ENCODE measurements at places on chromosomes 7 and 10.

- DNase-seq = no peak
Observed at GRCh38 chr7:88661921-88662320, 97.6 kb upstream of the ZNF804B start.

GRCh38 chr10:71397296-71398212, 834 bp downstream of the CDH23 start:
- no peak for DNase-seq

- DNase-seq = no peak
Observed at GRCh38 chr7:16144361-16144760, 277.0 kb downstream of the CRPPA start.

- DNase-seq = no peak
Observed at GRCh38 chr10:10878963-10879362, 138.7 kb upstream of the CELF2 start.

DNA sequence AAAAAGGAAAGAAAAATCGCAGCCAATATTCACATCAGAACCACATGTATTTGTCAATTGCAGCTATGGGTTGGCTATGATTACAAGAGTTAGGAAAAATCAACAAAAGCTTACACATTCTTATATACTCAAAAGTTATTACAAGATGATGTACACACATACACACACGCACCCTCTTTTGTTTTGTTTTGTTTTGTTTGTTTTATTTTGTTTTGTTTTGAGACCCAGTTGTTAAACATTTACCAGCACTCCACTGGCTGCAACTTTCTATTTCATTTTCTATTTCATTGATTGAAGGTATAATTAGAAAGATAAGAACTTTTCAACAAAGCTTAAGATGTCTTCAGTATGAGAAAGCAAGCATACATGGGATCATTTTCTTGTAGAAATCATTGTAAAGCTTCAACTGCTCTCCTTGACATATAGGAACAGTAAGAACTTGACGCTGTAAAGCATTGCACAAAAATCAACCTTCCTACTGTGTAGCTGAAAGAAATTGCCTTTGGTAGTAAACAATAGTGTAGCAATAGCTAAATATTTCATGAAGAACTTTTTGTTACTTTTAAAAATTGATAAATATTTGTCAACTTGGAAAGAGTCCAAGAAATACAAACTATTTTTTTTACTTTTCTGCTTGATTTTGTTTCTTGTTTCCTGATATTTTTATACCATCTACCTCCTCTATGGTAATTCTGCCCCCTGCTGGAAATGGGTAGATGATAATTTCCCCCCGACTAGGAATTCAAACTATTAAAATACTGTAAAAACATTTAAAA, 205.9 kb downstream of the MBL2 start:
- DNase-seq = no peak

DNA sequence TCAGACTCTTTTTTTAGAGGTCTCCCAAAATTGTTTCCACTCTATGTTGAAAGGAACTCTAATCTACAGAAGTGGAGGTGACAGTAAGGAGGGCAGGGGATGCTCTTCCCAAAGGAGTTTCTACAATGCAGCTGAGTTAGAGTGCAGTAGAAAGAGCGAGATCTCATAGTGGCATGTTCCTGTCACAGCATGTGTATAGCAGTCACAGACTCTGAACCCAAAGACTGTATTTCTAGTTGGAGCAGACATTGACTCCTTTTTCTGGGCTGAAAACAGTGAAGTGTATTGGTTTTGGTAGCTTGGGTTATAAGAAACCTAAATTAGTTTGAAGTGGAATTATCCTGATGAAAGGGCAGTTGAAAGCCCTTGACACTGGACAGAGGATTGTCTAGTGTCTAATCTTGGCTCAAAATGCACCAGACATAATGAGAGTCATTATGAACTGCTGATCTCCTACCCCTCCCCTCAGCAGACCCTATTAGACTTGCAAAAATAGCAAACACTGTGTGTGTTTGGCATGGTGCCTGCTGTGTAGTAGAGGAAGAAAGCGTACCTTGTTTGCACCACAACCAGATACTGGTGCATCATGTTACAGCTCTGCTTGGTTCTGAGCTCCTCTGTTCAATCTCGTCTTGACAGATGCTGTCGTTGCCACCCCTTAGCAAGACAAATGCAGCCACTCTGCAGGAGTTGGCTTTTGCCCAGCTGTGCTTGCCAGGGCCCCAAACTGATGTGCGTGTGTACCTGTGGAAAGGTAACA, 336.0 kb downstream of the AUTS2 start:
- no peak for DNase-seq

DNA sequence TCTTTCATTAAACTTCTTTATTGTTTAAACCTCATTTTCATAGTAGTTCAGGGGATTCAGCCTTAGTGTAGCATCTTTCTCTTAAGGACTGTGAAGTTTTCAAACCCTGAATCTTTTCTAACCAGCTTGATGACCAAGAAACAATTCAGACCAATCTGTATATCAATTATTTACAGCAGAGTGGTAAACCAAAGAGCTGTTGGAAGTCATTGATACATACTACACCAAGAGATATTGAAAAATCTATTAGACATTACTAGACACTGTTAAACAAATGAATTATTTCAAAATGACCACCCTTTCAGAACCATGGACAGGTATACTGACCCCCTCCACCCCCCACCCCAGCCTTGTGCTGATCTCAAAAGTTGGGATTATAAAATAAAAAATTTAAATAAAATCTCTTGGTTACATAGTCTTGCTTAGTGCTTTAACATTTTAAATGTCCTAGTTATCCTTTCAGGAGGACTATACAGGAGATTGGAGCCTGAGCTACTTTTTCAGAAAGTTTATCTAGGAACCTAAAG, 143.9 kb upstream of the LSM8 start:
- no peak for DNase-seq

- no peak for DNase-seq
Observed at GRCh38 chr10:36493516-36493880, 631.9 kb upstream of the ANKRD30A start.

DNA sequence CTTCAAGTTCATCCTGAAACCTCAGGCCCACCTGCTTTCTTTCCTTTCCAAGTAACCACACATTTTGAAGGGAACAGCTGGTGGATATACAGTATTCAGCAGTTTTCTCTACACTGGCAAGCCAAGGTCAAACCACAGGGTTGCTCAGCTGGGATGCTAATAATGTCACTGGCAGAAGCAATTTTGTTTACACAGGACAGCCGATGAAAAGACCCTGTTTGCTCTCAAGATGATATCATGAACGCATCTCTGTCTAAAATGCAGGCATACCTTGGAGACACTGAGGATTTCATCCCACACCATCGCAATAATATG, 186.2 kb downstream of the USP6NL start:
- DNase-seq = no peak

GRCh38 chr10:22803261-22803885, 89.0 kb upstream of the PIP4K2A start:
- DNase-seq = no peak

GRCh38 chr10:24488631-24489030, 235.1 kb downstream of the ARHGAP21 start:
- no peak for DNase-seq

DNA sequence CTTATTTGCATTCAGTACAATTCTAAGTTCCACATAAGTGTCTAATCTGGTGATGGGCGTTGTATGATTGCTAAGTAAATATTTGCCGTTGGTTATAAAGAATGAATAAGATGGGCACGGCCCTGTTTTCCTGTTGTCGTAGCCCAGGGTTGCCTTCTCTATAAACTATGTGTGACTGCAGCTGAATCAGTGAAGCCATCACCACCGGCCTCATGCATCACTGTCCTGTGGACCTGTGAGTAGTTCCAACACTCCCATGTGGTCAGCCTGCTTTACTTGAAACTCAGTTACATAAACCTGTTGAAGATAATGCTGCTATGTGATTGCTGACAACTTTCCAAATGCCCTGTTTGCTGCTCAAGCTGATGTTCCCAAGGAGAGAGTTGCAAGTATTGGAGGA, 21.6 kb upstream of the KLF6 start:
- no peak for DNase-seq

- DNase-seq = no peak
Observed at GRCh38 chr7:122626785-122627184, 72.1 kb downstream of the RNF133 start.

- no peak for DNase-seq
Observed at GRCh38 chr7:89200758-89201157, 405.2 kb upstream of the TEX47 start.

GRCh38 chr7:156667110-156667426, 26.5 kb downstream of the RNF32 start:
- DNase-seq = no peak

- no peak for DNase-seq
Observed at GRCh38 chr10:13335881-13336280, 12.2 kb downstream of the SEPHS1 start.

- DNase-seq = no peak
Observed at GRCh38 chr10:5810225-5810624, 3.0 kb downstream of the GDI2 start.

DNA sequence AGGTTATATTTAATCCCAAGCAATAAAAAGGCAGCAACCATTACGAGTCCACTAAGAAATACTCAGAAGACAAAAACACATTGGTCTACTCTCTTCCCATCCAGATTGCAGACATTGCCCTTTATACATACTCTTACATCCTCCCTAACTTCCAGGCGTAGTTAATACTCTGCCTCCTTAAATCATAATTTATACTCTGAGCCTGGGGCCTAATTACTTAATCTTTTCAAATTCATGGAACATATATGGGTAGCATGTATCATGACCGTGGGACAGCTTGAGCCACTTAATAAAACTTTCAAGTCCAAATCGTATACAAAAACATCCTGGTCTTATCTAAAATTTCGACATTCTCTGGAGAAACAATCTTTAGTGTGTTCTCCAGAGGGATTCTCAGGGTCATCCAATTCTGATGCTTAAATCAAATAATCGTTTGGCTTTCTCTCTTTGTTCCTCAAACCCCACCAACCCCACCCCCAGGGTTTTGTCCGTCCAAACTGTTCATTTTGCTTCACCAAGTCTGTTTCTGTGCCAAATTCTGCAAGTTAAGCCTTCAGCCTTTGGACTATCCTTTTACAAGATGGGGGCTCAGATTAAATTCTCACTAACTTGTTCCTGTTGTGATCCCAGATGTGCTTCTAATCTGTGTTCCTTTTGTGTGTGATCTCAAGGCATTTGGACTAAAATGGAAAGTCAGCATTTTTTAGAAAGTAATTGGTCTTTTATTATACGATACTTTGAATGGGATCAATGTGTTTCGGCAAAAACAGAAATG, 86.4 kb downstream of the ADAM12 start:
- DNase-seq = no peak

DNA sequence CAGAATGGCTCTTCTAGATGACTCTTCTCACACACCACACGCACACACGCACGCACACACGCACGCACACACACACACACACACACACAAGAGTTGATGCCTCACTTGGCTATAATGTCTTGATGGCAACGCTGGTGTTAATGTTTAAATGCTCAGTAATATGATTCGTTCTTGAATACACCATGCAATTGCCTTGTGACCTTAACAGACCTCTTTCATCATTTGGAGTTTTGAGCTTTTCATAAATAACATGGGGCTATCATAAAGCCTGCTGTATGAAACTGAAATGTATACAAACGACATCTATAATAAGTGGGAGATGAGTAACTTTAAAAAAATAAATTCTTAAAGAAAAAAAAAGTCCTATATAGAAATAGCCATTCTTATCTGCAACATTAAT, 8.2 kb downstream of the JCAD start:
- DNase-seq = no peak

DNA sequence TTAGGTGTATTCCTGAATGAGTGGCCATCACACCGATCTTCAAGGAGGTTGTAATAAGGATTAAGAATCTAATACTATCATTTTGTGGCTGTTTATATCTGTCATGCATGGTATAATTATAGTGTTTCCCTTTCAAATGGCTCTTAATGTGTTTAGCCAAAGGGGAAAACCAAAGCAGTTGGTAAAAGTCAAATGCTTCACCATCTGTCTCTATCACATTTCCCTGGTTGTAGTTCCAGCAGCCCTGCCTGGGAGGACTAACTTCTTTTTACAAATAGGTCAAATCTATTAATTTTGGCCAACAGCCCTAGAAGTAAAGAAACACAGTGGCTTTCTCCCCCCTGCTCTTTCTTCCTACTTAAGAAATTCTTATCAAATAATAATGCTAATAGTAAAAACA, 56.7 kb downstream of the ZNF365 start:
- no peak for DNase-seq

DNA sequence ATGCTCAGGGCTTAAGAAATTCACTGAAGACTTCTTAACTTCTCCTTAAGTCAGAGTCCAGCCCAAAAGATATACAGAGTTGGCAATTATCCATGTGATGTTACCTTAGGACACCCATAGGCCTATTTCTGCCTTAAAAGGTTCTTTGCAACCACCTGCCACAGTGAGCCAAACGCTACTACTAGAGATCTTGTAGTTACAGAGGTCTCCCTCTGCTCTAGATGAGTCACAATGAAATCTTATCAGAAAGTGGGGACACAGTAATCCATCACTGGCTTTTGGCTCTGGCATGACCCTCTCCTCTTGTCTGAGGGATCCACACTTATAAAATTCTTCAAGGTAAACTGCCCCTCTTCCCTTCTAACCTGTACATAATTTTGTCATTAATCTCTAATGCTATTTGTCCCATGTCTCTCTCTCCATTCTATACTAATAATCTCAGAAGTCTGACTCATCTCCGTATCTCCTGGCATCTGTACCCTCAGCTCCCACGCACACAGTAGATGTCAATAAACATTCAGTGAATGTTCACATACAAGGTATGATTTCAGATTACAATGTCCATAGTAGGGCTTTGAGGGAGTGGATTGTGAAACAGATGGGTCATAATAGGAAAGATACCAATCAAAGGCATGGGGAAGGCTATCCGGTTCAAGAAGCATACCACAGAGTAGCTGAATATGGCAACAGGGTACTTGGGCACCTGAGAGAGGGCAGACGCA, 112.1 kb downstream of the SGMS1 start:
- DNase-seq = no peak

DNA sequence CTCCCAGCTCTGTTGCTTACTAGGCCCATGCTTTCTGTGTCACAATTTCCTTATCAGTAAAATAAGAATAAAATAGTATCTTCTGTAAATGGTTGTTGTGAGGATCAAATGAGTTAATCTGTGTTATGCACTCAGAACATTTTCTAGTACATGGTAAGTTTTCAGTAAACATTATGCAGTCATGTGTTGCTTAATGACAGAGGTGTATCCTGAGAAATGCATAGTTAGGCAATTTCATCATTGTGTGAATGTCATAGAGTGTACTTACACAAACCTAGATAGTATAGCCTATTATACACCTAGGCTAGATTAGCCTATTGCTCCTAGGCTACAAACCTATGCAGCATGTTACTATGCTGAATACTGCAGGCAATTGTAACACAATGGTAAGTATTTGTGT, 4.4 kb downstream of the PTTG1IP2 start:
- DNase-seq = no peak

DNA sequence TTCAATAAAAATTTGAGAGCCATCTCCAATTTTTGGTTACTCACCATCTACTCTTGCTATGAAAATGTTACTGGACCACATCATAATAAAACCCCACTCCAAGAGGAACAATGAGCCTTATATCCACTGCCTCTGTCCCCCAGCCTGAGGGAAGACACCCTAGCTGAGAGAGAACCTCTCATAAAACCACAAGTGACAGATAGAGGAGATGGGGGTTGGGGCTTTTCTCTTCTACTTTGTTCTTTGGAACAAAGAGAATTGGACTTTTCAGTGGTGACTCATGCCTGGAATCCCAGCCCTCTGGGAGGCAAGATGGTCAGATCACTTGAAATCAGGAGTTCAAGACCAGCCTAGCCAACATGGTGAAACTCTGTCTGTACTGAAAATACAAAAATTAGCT, 27.6 kb upstream of the TAS2R16 start:
- DNase-seq = no peak

Data from stimulated activated CD8-positive, alpha-beta memory T cell treated with anti-CD3 and anti-CD28 coated beads, Interleukin-2, amount 100 ng/mL, for 48 hours (primary cell).